Type B pancreatic cell (in vitro differentiated cells): ENCODE measurements at places on chromosomes 2 and 18. TPM values are rescaled to one million over a fixed set of nuclear protein-coding genes. Genes with fewer than 3 reads are reported as not detected.

The SCN2A gene
- 0.92 and 1.1 TPM in 2 replicates for total RNA-seq

The CRYBA2 gene
- total RNA-seq, result 77.3 and 179 TPM in 2 replicates

The SEMA4F gene
- total RNA-seq, result 7.1 and 17.0 TPM in 2 replicates

The SERPINB3 gene
- 0.86 and 0.94 TPM in 2 replicates for total RNA-seq

- H3K4me1 ChIP-seq, result no peaks in the 10 kb centered on the region
- DNase-seq, result no peak
- H3K27me3 ChIP-seq, result no peaks in the 10 kb centered on the region
- no peak overlapping the region for H3K4me3 ChIP-seq
- no peaks in the 10 kb centered on the region for H3K36me3 ChIP-seq
Observed at GRCh38 chr2:132725748-132726147, 55.7 kb upstream of the LYPD1 start.

DNA sequence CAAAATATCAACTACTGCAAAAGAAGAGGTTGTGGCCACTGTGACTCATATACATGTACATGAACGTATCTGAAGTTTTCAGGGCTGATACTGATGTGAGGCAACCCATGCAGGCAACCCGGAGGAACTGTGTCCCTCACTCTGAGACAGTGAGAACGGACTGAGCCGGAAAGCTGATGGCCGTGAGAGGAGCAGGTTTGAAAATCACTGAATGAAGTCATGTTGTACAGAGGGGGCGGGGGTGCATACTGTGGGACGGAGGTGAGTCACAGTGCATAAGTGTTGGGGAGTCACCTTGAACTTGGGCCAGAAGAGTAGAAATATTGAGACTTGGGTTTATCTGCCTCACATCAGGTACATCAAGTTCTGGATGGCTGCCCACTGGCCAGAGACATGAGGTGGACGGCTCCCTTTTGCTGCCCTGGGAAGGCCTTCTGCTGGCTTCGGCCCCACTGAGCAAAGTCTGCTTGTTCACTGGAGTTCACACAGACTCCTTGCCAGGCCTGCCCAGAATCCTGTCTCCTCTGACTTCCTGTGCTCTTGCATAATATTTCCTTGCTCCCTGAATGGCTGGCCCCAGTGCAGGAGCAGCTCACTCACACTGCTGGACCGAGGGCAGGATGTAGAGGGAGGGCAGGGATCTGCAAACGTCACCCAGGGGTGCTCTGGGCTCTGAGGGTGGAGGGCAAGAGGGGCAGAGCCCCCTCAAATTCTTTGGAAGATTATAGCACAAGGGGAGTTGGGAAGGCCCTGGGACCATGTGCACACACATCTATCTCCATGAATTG lies 18.1 kb downstream of the EPAS1 start:
- peaks cover 2% of the 10 kb centered on the region for H3K27me3 ChIP-seq
- no peak for DNase-seq
- H3K36me3 ChIP-seq, result no peaks in the 10 kb centered on the region
- H3K27ac ChIP-seq, result peak overlapping the region; percentile 42

DNA sequence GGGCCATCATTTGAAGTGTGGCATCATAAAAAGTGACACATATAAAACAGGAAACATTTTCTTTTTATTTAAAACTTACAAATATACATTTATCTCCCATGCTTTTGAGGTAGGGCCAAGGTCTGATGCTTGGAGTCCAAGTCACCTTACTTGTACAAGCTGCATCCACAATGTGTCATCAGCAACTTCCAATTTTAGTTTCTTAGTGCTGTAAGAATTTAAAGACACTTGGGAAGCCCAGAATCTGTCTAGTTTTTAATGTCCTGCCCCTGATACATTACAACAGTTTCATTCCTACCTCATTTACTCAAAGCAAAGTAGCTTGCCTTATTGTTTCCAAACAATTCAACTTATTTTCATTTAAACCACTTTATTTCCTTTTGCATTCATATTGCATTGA lies 297.7 kb downstream of the MTX2 start:
- H3K36me3 ChIP-seq, result no peaks in the 10 kb centered on the region
- H3K27me3 ChIP-seq, result peaks cover 40% of the 10 kb centered on the region
- H3K27ac ChIP-seq, result no peak overlapping the region

GRCh38 chr18:25805323-25805722 lies 285.1 kb downstream of the SS18 start:
- H3K4me1 ChIP-seq, result no peaks in the 10 kb centered on the region
- no peaks in the 10 kb centered on the region for H3K27me3 ChIP-seq
- H3K27ac ChIP-seq, result no peak overlapping the region

GRCh38 chr18:34978533-34978893 lies 62.7 kb upstream of the MAPRE2 start:
- H3K4me3 ChIP-seq, result peak overlapping the region; percentile 94
- H3K27me3 ChIP-seq, result peaks cover 55% of the 10 kb centered on the region
- peak overlapping the region; percentile 93 for H3K27ac ChIP-seq
- no peak for DNase-seq
- peaks cover 20% of the 10 kb centered on the region for H3K4me1 ChIP-seq

DNA sequence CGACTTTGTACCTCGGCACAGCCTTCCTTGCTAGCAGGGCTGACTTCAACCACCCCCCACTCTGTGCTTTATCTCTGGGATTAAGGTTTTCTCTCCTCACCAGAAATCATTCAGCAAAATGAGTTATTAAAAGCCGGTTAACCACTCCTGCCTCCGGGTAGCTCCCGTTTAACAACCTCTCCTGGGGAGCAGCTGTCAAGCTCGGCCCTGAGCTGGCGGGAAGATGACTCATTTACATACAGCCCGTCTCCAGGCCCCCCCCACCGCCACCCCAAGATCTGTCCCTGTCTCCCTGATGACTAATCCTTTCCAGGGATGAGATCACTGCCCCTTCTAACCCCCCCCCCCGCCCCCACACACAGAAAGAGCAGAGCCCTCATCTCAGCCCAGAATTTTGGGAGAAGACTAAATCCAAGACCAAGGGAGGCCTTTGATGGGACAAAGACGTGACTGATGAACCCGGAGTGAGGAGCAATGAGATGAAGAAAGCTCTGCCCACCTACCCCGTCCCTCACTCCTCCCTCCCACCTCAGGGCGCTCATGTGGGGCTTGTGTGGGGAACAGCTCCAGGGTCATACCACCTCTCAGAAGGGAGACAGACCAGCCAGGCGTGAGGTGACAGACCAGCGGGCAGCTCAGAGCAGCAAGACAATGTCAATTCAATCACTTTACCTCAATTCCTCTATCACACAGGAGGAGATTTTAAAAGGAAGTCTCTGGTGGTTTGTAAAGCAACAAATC lies 131.4 kb downstream of the MSH2 start:
- H3K4me1 ChIP-seq, result peaks cover 6% of the 10 kb centered on the region
- no peak for DNase-seq
- H3K27ac ChIP-seq, result no peak overlapping the region
- H3K27me3 ChIP-seq, result no peaks in the 10 kb centered on the region

DNA sequence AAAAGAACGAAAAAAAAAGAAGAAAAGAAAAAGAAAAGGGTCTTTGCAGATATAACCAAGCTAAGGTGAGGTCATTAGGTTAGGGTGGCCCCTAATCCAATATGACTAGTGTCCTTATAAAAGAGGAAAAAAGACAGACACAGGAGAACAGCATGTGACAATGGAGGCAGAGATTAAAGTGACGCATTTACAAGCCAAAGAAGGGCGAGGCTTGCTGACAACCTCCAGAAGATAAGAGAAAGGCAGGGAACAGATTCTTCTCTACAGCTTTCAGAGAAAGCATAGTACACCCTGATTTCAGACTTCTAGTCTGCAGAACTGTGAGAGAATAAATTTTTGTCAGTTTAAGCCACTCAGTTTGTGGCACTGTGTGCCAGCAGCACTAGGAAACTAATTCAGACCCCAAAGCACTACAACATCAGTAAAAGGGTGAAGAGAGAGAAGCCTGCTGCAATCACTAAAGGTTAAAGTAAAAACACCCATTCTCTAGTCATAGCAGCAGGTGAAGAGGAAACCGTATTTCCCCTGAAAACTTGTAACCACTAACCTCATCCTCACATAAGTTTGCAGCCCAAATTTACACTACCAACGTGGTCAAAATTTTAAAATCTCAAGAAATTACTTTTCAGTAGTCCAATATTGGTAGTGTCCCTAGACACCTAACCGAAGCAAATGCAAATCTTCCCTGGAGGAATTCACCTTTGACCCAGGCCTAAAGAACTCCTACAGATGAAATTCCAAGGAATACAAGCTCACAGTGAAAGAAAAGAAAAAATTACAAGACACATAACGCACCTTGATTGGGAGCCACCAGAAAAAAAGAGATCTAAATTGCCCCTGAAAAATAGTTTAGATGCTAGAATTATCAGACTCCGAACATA lies 17.5 kb downstream of the REEP1 start:
- DNase-seq, result no peak
- no peak overlapping the region for H3K4me3 ChIP-seq
- peaks cover 3% of the 10 kb centered on the region for H3K27me3 ChIP-seq
- H3K36me3 ChIP-seq, result no peaks in the 10 kb centered on the region
- peak overlapping the region; percentile 91 for H3K27ac ChIP-seq
- peaks cover 5% of the 10 kb centered on the region for H3K4me1 ChIP-seq

GRCh38 chr18:42222557-42222956 lies 267.5 kb downstream of the PIK3C3 start:
- no peak for DNase-seq
- H3K27ac ChIP-seq, result no peak overlapping the region
- H3K27me3 ChIP-seq, result no peaks in the 10 kb centered on the region
- no peak overlapping the region for H3K4me3 ChIP-seq

DNA sequence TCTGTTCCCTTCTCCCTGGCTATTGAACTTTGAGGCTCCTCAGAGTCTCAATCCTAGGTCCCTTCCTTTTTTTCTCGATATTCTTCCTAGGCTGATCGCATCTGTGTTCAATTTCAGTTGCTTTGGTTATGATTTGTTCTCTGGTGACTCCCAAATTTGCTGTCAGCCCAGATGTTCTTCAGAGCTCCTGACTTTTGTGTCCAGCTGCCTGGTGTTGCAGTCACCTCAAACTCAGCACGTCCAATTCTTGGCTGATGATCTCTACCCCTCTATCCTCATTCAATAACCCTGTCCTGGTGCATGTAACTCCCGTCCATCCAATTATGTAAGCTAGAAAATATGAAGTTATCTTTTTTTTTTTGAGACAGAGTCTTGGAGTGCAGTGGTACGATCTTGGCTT lies 31.4 kb downstream of the DIS3L2 start:
- H3K27ac ChIP-seq, result no peak overlapping the region
- no peaks in the 10 kb centered on the region for H3K27me3 ChIP-seq
- no peak for DNase-seq
- H3K4me1 ChIP-seq, result peaks cover 18% of the 10 kb centered on the region
- H3K4me3 ChIP-seq, result no peak overlapping the region

DNA sequence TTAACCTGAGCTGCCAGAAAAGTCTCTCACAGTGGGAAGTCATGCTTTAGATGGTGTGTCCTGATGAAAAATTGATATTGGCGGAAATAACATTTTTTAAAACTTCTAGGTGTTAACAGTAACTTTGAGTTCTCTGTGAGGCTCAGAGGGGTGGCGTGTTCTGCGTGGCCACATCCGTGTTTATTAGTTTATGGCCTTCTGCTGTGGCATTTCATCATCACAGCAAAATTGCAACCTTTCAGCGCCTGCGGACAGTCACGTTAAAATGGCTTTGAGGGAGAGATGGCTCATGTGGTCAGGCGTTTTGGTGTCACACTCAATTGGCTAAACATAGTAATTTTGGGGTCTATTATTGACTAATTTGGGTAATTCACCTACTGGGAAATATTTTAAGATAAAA lies 42.4 kb downstream of the KLHL29 start:
- H3K4me1 ChIP-seq, result peaks cover 22% of the 10 kb centered on the region
- H3K27ac ChIP-seq, result no peak overlapping the region
- H3K27me3 ChIP-seq, result no peaks in the 10 kb centered on the region
- H3K4me3 ChIP-seq, result no peak overlapping the region
- no peak for DNase-seq

- peaks cover 2% of the 10 kb centered on the region for H3K27me3 ChIP-seq
- H3K27ac ChIP-seq, result no peak overlapping the region
- DNase-seq, result no peak
- H3K4me1 ChIP-seq, result no peaks in the 10 kb centered on the region
Observed at GRCh38 chr2:227198866-227199265, 34.4 kb downstream of the COL4A3 start.

DNA sequence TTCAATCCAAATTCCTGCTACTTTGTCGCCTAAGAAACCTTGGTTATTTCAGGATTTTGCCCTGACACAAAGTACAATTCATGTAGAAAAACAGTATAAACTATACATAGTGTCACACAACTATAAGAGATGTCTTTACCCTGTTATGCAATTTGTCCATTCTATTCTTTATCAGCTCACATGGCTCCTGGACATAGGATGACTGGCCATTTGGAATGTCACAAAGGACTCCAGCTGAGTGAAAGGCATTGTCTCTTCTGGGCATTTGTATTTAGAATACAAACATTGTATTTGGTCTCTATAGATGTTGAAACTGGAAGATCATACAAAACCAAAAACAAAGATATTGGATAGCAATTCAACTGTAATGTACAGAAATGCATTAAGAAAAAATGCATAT lies 944.6 kb upstream of the LRRTM1 start:
- no peaks in the 10 kb centered on the region for H3K27me3 ChIP-seq
- H3K4me1 ChIP-seq, result peaks cover 5% of the 10 kb centered on the region
- DNase-seq, result no peak
- H3K36me3 ChIP-seq, result no peaks in the 10 kb centered on the region

DNA sequence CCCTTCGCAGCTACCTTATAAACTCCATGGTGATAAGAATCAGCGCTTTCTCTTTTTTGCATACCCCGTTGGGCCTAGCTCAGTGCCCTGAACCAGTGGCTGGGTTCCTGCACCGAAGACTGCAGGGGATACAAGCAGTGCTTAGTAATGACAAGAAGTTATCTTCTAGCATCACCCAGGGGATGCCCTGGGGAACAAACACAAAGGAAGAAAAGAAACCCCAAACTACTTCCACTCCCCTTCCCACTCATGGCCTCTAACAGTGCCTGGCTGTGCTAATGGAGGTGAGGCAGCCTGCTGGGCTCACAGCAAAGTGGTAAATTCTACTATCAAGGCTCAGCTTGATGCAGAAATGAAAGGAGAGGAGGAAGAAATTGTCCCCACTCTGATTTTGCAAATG lies 314.7 kb downstream of the TXNL1 start:
- no peaks in the 10 kb centered on the region for H3K36me3 ChIP-seq
- H3K27me3 ChIP-seq, result peaks cover 2% of the 10 kb centered on the region
- peaks cover 21% of the 10 kb centered on the region for H3K4me1 ChIP-seq
- no peak overlapping the region for H3K27ac ChIP-seq
- no peak for DNase-seq

GRCh38 chr2:201093573-201093972 lies 21.8 kb downstream of the NDUFB3 start:
- H3K27me3 ChIP-seq, result no peaks in the 10 kb centered on the region
- no peaks in the 10 kb centered on the region for H3K36me3 ChIP-seq
- no peak overlapping the region for H3K4me3 ChIP-seq

- H3K36me3 ChIP-seq, result peaks cover 13% of the 10 kb centered on the region
- DNase-seq, result no peak
- H3K27ac ChIP-seq, result no peak overlapping the region
- no peaks in the 10 kb centered on the region for H3K27me3 ChIP-seq
- peaks cover 20% of the 10 kb centered on the region for H3K4me1 ChIP-seq
Observed at GRCh38 chr18:63255435-63255834, 64.1 kb downstream of the BCL2 start.
